Memory B cell (primary cell): ENCODE measurements at places on chromosomes 4 and X.

DNA sequence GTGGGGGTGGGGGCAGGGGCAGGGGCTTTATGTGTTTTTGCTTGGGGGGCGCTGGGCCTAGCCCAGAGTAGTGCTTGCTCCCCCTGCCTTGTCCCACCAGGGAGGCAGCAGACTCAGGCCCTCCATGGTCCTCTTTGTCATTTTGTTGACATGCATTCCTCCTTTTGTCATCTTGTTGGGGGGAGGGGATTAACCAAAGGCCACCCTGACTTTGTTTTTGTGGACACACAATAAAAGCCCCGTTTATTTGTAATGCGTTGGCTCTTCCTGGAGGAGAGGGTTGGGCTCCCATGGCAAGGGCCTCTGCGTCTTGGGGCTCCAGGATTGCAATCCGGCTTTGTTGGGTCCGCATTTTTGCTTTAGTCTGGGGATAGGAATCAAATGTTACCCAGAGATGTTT is 2.2 kb downstream of the EMD start:
- no peak for DNase-seq

- no peak for DNase-seq
Measured at GRCh38 chr4:78120144-78120880, 63.2 kb downstream of the FRAS1 start.

DNA sequence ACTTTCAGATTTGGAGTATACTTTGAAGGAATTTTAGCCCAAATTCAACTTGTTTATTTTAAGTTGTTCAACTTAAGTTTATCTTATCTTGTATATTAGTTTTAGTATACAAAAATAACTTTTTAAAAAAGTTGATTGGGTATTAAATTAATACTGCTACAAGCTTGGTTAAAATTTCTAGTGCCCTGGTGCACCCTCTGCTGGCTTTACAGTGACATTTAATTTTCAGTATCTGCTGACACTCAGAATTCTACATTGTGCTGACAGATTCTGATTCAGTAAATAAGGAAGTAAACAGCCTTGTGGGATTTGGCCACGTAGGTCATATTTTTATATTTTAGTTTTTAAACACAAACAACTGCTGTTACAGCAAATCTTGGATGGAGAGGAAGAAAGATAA is 2.9 kb downstream of the EDA start:
- DNase-seq = no peak

DNA sequence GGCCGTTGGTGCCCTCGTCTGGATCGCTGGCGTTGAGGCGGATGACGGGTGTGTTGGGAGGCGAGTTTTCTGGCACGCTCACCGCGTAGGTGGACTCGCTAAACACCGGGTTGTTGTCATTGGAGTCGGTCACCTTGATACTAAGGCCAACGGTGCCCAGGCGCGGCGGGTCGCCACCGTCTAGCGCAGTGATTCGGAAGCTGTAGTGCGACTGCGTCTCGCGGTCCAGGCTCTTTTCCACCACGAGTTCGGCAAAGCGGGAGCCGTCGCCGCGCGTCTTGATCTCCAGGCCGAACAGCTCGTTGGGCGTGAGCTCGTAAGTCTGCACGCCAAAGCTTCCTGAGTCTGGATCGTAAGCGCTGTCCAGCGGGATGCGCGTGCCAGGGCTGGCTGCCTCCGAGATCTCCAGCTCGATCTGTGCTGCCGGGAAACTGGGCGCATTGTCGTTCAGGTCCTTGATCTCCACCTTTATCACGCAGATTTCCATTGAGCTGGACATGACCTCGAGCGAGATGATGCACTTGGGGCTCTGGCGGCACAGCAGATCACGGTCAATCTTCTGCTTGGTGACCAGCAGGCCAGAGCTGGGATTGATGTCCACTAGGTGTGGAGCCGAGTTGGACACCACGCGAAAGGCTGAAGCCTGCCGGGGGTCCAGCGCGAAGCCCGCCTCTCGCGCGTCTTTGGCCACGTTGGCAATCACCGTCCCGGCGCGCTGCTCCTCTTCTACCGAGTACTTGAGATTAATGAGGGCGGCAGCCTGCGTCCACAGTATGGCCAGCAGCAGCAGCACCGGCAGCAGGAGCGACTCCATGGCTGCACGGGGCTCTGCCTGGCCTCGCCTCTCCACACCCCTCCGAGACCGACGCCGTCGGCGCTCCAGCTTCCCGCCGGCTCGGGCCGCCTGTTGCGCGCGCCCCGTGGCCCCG is 2.0 kb downstream of the PCDH19 start:
- no peak for DNase-seq

DNA sequence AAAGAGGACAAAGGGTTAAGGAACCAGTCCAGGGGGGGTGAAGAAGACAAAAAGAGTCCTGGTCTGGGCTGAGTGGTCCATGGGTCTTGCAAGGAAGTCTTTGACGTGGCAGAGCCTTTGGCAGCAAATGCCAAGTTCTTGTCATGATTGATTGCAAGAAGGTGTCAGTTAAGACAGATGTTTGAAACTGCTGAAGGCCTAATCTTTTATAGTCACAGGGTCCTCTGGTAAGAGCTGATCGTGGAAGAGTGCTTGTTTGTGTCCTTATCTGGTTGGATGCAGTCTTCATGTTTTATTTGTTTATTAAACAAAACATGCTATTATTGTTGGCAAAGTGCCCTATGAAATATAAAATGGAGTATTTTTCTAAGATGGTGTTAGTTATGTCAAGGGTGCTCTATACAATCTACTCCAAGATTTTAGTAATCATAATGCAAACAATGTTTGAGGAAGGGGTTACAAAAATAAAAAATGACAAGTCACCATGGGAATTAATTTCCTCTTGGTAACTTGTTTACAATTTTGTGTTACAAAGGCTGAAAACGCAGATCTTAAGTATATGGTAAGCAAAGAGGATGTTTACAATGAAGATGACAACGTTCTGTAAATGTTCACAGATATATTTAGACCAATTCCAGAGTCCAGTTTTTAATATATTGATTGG is 85.9 kb downstream of the MAGED4 start:
- DNase-seq = no peak

- no peak for DNase-seq
Measured at GRCh38 chrX:71928856-71929255, 18.2 kb downstream of the NHSL2 start.

DNA sequence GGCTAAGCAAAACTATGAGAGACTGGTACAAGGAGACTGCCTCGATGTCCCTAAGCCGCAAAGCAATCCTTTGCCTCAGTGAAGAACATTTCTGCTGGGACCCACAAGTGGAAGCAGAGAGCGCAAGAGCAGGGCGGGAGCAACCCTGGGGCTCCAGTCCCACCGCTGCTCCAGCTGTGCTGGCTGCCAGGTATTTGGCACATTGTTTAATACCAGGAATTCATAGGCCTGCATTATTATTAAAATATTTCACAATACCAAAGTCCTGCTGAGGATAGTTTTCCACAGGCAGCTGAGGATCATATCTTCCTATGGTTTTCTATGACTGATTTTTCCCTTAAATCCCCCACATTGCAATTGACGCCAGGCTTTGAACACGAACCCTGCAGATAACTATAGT is 163.5 kb upstream of the TLL1 start:
- DNase-seq = no peak

DNA sequence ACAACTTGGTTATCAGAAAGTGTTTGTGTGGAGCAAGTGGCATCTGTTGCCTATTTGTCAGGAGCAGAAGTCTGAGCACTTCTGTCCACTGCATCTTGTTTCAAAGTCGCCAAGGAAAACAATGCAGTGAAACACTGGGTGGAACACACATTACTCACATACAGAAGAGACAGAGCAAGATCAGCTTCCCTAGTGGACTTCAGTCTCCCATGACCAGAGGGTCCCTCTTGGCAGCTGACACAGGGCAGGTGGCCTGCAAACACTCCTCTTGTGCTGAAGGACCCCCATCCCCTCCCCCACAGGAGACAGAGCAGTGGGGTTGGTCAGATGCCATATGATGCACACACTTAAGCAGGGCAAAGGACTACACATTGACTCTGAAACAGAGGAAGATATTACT is 3.6 kb upstream of the BBS12 start:
- DNase-seq = no peak

DNA sequence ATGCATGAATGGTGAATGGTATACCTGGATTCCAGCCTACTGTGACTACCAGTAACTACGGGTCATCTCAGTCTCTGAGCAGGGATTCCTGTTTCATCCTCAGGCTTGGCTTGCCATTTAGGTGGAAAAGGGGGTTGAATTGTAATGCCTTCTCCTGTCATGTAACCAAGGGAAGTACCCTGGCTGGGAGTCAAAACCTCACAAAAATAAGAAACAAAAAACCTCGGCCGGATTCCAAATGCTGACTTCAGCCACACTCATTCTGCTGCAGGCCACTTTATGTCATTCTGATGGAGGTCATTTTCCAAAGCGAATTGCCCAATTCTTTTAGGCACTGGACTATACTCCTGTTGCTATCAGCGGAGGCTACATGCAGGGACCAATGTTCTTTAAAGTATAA is 324.7 kb downstream of the LDB2 start:
- DNase-seq = no peak

- DNase-seq = no peak
Measured at GRCh38 chr4:168514249-168514852, 17.5 kb downstream of the PALLD start.
